ENCODE measurements at places on chromosomes 2 and 18. TPM values are rescaled to one million over a fixed set of nuclear protein-coding genes. Genes with fewer than 3 reads are reported as not detected.
A peak's percentile ranks its signal among the peaks of the same experiment; 100 is the strongest.

The POTEF gene
- total RNA-seq = not detected

The PLEK gene
- not detected for total RNA-seq

DNA sequence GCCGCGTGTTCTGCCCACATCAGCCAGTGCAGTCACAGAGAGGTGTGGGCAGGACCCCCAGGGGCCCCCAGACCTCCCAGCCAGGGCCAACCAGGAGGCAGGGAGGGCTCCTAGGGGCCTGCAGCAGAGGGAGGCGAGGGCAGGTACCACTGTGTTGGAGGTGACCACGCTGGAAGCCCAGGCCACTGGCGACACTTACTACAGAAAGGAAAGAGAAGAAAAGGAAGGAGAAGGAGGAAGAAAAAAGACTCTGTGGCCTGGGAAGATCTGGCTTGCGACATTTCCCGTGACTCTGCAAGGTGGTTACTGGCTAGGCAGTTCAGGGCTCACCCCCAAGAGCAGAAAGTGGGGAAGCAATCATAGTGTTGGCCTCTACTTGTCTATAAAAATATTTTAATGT is 98.1 kb upstream of the BCL2L11 start:
- no peak for DNase-seq

DNA sequence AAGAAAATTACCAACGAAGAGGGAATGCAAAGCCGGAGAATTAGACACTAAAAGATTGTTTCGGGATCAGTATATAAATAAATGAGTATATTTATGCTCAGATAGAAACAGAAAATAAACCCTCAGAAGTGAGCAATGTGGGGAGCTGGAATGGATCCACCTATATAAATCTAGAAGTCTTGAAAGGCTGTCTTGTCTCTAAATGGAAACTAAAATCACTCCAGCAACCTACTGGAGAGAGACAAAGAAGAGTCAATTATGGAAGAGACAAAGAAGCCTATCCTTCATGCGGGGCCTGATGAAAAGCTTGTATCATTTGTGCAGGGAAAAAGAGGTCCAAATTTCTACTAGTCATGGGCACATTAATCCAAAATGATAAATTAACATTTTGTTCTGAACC is 158.1 kb downstream of the DNAH7 start:
- DNase-seq = no peak

DNA sequence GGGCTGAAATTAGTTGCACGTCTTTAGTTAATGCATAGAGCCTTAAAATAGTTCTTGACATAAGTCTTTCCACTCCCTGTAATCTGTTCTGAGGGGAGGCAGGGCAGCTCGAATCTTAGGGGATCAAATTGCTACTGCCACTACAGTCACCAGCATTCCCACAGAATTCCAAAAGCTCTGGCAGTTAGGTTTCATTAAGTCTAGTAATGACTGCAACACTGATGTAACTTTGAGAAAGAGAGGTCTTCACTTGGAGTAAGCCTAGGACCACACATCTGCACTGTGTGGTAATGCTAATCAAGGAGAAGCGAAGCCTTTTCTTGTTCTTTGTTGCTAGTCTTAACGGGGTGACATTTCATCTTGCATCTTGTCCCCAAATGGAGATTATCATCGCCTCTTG is 19.3 kb upstream of the NCK2 start:
- peak; percentile 74 for DNase-seq

Data from myocyte (in vitro differentiated cells).